ENCODE measurements at places on chromosomes 16 and 17.
A peak's percentile ranks its signal among the peaks of the same experiment; 100 is the strongest.

- peak; percentile 33 for DNase-seq
Measured at GRCh38 chr17:65099941-65100315, 37.2 kb upstream of the RGS9 start.

DNA sequence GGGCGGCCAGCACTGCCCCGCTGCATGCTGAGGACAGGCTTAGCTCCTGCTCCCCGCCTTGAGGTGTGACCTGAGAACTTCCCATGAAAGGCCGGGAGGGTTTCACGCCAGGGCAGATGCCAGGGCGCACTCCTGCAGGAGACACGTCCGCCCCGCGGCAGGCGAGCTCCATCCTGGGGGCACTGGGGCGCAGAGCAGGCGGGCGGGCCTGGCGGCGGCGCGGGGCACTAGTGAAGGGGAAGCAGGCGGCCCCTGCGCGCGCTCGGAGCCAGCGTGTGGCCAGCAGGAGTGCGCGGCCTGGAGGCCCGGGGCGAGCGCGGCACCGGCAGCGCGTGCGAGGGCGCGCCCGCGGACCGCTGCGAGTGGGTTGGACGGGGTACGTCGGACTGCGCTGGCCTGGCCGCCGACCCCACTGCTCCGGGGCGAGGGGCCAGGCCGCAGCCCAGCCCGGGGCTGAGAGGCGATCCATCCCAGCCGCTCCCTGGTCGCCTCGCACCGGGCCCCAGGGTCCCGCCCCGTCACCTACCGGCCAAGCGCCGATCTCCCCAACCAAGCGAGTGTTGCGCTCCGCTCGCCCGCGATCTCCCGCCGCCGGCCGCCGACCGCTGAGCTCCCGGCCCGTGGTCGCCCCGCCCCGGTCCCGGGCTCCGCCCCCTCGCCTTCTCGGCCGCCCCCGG lies at the start of gene MAP3K14:
MAP3K14 (minus strand) TSS at position 587 of the 677 bp plus-strand sequence. CDS start 26,275 bp downstream, outside the sequence.
- peak; percentile 72 for DNase-seq

GRCh38 chr16:19784183-19784736 lies 66.2 kb downstream of the IQCK start:
- DNase-seq, result no peak

DNA sequence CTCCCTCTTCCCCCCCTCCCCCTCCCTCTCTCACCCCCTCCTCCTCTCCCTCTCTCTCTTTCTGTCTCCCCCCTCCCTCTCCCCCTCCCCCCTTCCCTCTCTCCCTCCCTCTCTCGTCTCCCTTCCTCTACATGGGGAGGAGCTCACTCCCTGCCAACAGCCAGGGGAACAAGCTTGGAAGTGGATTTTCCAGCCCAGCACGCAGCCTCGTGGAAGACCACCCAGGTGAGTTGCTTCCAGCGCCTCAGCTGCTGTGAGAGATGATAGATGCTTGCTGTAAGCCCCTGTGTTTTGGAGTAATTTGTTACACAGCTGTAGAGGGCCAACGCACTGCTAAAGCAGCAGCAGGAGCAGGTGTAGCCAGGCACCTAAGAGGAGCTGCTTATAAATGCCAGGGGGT lies 20.8 kb downstream of the ACTG1 start:
- DNase-seq, result no peak

GRCh38 chr17:9406046-9406606 lies 169.5 kb downstream of the STX8 start:
- DNase-seq, result no peak

DNA sequence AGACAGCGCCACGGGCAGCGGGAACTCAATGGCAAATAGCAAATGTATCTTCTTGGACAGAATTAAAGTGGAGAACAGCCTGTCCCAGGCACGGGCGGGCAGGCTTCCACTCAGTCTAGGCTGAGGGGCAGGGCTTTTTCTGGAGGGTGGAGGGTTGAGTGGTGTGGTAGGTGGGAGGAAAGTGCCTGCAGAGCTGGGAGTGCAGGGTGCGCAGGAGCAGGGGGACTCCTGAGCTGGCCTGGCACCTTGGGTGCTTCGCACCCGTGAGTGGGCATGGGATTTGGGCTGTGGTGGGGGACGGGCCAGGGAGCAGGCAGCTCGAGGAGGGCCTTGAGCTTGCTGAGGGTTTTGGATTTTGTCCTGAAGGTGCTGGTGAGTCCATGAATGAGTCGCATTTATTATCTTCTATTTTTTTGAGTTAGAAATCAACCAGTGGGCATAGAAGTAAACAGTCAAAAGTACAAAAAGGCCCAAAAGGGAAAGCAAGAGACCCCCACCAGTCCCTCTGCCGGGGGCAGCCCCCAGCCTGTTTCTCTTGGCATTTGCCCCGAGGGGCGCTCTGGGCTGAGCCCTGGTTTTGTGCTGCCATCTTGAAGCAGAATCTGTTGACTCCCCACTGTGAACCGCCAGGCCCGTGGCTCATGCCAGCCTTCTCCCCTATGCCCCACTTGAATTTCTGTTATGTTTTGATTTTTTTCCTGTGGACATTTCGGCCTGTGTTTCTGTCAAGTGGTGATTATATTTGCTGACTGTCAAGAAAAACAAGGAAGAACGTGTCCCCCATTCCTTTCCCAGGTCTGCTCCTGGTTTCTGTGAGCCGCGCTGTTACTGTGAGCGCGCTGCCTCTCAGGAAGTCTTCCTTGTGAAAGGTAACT lies 8.2 kb downstream of the ADORA2B start:
- no peak for DNase-seq

GRCh38 chr17:29807520-29808361 lies 122.3 kb downstream of the SSH2 start:
- peak; percentile 15 for DNase-seq

DNA sequence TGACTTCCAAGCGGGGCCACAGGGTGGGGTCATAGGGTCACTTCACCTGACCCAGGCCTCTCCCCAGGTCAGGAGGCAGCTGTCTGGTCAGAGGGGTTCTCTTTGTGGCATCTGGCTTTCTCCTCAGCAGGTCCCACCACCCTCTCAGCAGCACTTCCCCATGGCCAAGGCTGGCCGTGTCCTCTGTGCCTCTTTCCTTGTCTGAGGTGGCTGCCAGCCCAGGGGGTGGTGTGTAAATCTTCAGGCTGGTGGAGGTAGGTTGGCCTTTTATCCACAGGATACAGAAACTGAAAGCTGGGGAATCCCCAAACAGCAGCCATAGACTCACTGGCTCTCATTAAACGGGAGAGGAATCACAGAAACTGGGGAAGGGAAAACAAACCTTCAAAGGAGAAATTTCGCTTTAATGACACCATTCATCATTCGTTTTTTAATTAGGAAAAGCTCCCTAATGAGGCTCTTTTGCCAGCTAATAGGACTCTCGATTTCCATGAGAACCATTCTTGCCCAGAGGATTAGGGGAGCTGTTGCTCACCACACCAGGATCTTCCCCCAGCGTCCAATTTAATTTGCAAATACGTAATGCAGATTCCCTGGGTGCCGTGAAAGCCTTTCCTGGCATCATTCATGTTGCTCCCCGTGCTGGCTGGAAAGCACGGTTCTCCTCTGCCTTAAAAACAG lies 18.0 kb downstream of the C17orf75 start:
- peak; percentile 13 for DNase-seq

GRCh38 chr17:56158915-56159825 lies 5.9 kb downstream of the ANKFN1 start:
- no peak for DNase-seq

- no peak for DNase-seq
Measured at GRCh38 chr16:46629331-46630219, 8.4 kb upstream of the SHCBP1 start.

DNA sequence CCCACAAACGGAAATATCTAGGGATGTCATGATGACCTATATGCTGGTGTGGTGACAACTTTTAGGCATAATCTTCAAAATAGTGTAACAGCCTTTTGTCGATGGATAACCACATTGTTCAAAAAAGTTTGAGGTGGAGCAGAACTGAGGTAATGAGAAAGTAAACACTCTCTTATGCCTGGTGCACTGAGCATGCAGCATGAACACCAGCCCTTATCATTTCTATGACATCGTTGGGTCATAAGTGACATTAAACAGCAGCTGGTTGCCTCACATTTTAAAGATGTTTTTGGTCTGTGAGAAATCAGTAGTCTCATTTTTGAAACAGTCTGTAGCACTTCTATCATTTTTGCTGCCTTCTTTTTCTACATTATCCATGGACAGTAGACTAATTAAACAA lies 1.8 kb downstream of the KRT23 start:
- DNase-seq, result no peak

- DNase-seq, result no peak
Measured at GRCh38 chr16:23840310-23840709, 4.5 kb downstream of the PRKCB start.

- DNase-seq, result peak; percentile 18
Measured at GRCh38 chr17:32461853-32462617, 17.7 kb downstream of the PSMD11 start.

DNA sequence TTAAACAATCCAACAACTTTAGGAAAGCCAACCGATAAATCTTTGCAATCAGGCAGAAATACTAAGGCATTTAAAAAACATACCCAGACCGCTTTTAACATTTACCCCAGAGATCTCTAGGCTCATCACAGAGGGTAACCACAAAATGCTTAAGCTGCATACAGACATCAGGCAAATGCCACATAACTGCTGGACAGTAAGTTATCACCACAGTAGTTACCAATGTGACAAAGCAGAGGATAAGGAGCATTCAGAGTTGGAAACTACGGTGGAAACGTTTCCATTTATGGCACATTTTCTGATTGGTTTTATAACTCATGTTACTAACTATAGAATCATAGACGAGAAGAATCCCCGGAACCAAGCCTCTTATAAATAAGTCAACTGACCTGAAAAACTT lies 77.5 kb downstream of the KANSL1 start:
- no peak for DNase-seq

- no peak for DNase-seq
Measured at GRCh38 chr17:82465023-82465603, 6.6 kb downstream of the NARF start.

Measured in NK-92 treated with Interleukin-12 subunit alpha and Interleukin-12 subunit beta, amount 100 ng/mL, for 24 hours (cell line).